ENCODE measurements at places on chromosomes 6 and 20.

GRCh38 chr6:169933839-169934698, 182.6 kb downstream of the ERMARD start:
- DNase-seq: no peak

GRCh38 chr6:129607581-129608186, 102.3 kb downstream of the ARHGAP18 start:
- no peak for DNase-seq

DNA sequence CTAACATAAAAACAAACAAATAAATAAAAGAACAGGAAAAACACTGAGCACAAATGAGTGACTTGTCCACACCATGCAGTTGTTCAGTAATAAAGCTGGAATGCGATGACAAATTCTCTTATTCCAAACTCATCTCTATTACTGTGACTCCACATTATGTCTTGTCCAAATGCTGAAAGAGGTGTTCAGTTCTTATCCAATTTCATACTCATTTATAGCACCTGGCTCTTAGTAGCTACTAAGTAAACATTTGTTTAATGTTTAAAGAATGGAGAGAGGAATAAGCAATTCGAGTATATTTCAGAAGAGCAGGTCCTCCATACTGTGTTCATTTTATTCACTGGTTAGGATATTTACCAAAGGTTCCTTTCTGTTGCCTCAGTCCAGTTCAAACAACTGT, 439.0 kb upstream of the JAG1 start:
- DNase-seq: no peak

DNA sequence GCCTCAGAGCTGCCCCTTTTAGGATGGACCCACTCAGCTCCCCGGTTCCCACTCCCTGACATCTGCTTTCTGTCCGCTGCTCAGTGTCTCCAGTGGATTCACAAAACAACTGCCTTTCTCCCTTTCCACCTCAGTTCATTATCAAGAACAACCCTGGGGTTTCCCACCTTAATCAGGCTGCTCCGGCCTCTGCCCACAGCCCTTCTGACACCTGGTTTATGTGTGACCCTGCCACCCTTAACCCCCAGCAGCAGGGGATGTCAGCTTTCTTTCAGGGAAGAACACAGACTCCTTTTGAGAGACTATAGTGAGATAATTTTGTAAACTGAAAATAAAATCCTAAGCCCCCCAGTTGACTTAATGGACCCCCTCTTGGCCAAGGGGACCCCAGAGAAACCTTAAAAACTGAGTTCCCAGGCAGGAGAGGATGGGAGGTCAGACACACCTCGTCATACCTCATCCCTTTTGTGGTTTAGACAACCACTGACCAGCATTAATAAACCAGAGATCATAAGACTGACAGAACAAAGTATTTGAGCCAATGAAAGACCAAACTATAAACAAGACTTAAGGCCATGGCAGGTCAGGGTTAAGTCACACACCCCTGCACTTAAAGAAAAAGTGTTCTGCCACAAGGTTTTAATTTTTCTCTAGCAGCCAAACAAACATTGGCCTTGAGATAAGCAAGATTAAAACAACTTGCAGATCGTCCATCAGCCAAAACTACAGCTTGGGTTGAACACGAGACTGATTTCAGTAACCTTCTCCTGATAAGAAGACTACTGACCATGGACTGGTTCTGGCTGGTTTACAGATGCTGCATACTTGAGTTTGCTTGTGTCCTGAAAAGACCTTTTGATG, 42.4 kb upstream of the DDR1 start:
- no peak for DNase-seq

GRCh38 chr6:94751641-94752329, 825.5 kb upstream of the MANEA start:
- no peak for DNase-seq

- DNase-seq: peak; percentile 67
Measured at GRCh38 chr20:2741463-2741862, 48.9 kb downstream of the EBF4 start.

GRCh38 chr6:145022199-145022796, 713.0 kb downstream of the EPM2A start:
- DNase-seq: no peak

GRCh38 chr6:112296122-112296521, 41.8 kb upstream of the LAMA4 start:
- no peak for DNase-seq

GRCh38 chr6:50724381-50725124, 11.2 kb downstream of the TFAP2D start:
- DNase-seq: peak; percentile 68

GRCh38 chr6:154874773-154875592, 120.1 kb upstream of the TIAM2 start:
- DNase-seq: no peak

- no peak for DNase-seq
Measured at GRCh38 chr6:20763296-20763695, 229.0 kb downstream of the CDKAL1 start.

DNA sequence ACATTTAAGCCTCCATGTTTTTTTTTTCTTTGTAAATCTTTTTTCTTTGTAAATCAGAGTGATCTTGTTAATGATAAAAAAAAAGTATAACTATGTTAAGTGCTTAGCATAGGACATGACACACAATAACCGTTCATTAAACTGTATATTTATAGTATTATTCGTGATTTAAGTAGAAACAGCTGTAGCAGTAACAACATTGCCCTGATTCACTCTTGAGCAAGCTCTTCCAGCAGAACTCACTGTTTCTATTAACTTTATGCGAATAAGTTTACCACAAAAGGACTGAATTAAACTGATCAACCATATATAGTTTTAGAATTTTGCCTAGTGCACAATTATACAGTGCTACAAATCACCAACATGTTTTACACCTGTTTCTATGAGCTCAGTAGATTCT, 1338.0 kb upstream of the EYS start:
- no peak for DNase-seq

DNA sequence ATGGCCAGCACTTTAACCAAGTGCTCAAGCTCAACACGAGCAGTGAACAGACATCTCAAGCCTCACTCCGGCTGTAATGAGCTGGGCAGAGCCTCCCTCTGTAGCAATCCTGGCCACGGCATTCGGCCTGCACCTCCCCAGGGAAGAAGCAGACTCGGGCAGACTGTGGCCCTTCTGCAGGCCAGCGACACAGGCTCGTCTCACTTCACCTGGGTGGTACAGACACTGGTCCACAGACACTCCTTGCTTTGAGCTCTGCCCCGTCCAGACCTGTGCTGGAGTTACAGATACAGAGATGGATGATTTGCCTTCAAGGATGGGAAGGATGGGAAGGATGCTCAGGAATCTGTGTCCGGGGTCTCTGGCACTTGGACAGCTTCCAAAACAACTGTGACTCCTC, 300.9 kb downstream of the PREX1 start:
- no peak for DNase-seq

DNA sequence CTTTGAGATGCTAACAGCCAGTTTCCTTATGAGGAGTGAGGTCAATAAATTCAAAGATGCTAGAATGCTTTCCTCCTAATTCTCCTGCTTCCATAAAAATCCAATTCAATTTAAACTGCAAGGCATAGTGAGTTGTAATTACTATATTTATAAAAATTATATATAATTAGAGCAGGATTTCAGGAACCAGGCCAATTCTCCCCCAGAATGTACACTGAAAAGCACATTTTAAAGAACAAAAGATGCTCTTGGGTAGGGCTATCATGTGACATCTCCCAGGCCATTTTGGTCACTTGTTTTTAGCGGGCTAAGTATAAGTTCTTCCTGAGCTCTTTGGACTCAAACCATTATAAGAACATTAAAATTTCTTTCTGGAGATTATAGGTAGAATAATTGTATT, 195.7 kb upstream of the KCNG1 start:
- DNase-seq: no peak

GRCh38 chr20:62900692-62901584, 25.4 kb downstream of the DIDO1 start:
- peak; percentile 59 for DNase-seq

- DNase-seq: no peak
Measured at GRCh38 chr6:136669299-136669699, 119.1 kb upstream of the MAP7 start.

DNA sequence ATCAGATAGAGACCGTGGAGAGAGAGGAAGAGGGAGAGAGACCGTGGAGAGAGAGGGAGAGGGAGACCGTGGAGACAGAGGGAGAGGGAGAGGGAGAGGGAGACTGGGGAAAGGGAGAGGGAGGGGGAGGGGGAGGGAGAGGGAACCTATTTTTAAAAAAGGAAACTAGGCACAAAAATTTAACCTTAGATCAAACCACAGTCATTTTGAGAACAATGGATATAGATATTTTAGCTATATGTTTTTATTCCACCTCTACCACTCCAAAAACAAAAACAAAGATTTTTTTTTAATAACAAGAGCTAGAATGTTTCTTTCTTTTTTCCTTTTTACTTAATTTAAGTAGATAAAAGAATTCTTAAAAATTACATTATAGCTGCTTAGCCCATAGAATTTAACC, 65.1 kb upstream of the SCGN start:
- no peak for DNase-seq

DNA sequence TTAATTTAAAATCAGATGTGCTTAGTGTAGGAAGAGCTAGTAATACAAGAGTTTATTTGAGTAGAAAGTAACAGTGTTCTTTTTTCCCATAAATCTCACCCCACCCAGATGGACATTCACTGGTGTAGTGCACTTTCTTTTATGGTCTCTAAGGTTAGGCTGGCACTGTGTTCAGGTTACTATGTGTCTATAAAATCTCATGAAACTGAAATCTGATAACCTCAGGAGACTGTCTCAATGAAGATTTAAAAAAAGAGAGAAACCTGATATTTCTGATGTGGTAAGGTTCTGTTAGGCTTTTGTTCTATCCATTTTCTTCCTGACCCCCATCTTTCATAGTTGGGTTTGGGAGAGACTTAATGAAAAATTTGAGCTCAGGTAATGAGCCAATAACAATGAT, 101.2 kb upstream of the CLVS2 start:
- DNase-seq: no peak

GRCh38 chr20:24389686-24390085, 79.7 kb upstream of the SYNDIG1 start:
- peak; percentile 98 for DNase-seq

DNA sequence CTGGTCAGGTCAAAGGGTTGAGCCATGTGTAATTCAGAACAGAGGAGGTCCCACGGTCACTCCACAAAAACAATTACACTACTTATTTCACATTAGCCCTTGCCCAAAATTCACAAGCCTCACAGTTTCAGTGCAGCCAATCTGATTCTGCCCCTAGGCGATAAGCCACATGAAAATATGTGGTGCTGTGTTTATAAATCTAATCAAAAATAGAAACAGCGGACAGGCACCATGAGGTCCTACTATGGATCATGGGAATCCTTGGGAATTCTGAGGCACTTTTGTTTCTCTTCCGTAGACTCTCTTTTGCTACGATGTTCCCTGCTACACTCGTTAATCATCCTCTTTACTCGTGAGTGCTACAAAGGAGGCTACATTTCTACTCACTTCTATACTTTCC, 476.1 kb downstream of the TFAP2A start:
- DNase-seq: no peak
